Activated T-cell treated with anti-CD3 and anti-CD28 coated beads, Interleukin-2, amount 50 U/mL, for 4 hours (primary cell): ENCODE measurements at places on chromosomes 12 and 14. TPM values are rescaled to one million over a fixed set of nuclear protein-coding genes. Genes with fewer than 3 reads are reported as not detected.

SLC10A1 gene
- total RNA-seq = not detected

FAM90A1 gene
- total RNA-seq = not detected

PRH2 gene
- not detected for total RNA-seq

NINJ2 gene
- total RNA-seq = 3.7 TPM

KRT6A gene
- not detected for total RNA-seq

NOC4L gene
- total RNA-seq = 92.5 TPM

CGRRF1 gene
- total RNA-seq = 11.8 TPM

OAS2 gene
- total RNA-seq = 34.9 TPM

ESR2 gene
- total RNA-seq = 4.5 TPM

KRT3 gene
- not detected for total RNA-seq

MSI1 gene
- total RNA-seq = 0.25 TPM

DIO2 gene
- total RNA-seq = not detected

ZCRB1 gene
- total RNA-seq = 52.6 TPM

CLEC9A gene
- total RNA-seq = not detected

CTSG gene
- total RNA-seq = not detected

RFLNA gene
- total RNA-seq = not detected

CIROP gene
- not detected for total RNA-seq

MORN3 gene
- 1.2 TPM for total RNA-seq

LMNTD1 gene
- not detected for total RNA-seq

SYNE3 gene
- total RNA-seq = 11.5 TPM
